AML-193 (cell line): ENCODE measurements at places on chromosomes 11 and 22.

DNA sequence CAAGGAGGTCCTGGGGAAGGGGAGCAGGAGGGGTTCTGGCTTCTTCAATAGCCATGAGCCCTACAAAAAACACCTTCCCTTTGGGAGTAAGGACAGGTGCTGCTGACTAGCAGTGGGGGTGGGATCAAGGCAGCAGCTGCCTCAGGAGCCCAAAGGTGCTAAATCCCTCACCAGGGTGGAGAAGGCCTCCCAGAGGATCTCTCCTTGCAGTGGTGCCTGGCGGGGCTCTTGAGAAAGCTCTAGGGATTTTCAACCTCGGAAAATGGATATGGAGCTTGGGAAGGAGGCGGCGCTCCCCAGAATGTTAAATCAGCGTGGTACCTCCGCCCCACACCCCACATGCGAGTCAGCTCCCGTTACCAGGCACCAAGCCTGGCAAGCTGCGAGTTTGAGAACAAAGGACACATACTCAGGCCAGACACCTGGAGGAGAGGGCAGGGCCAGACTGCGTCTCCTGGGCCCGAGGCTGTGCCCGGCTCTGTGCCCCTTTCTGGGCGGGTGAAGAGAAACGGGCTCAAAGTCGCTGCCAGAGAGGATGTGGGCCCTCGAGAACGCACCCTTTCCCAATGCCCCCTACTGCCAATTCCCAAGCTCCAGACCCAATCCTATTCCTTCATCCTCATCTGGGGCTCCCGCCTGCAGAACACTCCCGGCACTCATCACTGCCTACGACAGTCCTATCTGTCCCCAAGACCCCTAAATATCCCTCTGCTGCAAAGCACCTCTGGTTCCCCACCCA lies 139.0 kb downstream of the BRD1 start:
- DNase-seq: no peak

GRCh38 chr22:36982136-36982535 lies 37.1 kb downstream of the TST start:
- DNase-seq: no peak

GRCh38 chr11:72460091-72460647 lies 25.8 kb upstream of the CLPB start:
- no peak for DNase-seq

- DNase-seq: no peak
Measured at GRCh38 chr22:25027959-25028840, 75.7 kb downstream of the KIAA1671 start.

DNA sequence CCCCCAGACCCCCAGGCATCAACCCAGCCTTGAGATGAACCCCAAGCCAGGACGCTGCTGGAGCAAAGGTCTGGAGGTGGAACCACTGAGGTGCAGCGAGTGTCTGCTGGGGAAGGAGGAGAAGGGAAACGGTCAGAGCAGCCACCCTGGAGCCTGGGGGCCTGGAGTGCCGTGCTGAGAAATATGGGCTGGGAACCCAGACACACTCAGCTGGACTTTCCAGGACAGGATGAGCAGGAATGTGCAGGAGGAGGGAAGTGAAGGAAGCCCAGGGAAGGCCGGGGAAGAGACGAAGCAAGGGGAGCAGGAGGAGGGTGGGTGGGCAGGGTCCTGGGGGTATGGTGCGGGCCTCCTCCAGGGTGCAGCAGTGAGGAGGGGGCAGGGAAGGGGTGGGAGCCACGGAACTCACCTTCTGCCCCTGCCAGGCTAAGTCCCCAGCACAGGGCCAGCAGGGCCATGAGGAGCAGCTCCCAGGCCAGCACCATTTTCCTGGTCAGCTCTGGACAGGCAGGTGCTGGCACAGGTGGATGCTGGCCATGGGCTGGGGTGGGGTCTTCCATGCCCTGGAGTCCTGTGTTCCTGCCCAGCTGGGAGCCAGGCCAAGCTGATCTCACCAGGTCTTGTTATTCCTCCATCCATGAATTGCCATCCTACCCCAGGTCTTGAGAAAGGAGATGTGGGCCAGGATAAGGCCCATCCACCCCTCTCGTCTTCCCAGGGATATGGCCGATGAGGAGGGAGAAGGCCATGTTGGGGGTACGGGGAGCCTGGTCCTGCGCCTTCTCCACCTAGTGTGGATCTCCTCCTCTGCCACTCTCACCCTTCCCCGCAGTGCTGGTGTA lies 40.0 kb downstream of the CSF2RB start:
- DNase-seq: no peak

DNA sequence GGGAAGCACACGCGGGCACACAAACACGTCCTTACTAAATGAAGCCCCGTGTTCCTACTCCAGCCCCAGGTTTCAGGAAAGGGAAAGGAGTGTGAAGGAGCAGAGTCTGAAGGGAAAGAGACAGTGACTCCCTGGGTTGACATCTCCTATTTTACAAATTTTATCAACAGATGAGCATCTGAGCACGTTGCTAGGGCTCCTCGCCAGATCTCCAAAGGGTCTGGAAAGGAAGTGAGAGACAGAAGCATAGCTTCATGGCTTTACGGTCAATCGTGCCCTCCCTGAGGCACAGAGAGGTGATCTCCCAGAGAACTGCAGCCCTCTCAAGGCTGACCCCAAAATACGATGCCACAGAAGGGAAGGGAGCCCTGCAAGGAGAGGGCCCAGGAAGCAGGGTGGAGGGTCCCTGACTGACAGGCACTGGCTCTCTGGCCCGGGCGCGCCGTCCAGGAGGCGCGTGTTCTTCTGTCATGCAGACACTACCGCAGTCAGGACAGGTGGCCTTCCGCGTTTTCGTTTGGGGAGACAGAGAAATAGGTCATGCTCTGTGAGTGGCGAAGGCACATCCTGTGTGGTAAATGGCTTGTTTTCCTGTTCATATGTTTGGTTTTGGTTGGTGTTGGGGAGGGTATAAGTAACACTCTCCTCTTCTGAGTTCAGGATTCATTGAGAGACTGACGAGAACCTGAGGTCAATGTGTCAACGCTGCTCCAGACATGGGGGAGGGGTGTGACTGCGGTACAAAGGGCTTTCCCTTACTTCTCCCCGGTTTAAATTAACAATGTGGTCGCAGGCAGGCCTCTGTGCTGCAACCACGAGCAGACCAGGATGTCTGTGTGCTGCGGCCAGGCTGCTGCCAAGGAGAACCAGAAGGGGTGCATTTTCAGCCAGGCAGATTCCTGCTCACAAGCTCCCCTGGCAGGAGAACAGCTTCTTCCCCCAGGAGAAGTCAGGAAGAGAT lies 813.3 kb downstream of the OPCML start:
- DNase-seq: no peak

- no peak for DNase-seq
Measured at GRCh38 chr11:9672288-9672916, 8.5 kb downstream of the SWAP70 start.

DNA sequence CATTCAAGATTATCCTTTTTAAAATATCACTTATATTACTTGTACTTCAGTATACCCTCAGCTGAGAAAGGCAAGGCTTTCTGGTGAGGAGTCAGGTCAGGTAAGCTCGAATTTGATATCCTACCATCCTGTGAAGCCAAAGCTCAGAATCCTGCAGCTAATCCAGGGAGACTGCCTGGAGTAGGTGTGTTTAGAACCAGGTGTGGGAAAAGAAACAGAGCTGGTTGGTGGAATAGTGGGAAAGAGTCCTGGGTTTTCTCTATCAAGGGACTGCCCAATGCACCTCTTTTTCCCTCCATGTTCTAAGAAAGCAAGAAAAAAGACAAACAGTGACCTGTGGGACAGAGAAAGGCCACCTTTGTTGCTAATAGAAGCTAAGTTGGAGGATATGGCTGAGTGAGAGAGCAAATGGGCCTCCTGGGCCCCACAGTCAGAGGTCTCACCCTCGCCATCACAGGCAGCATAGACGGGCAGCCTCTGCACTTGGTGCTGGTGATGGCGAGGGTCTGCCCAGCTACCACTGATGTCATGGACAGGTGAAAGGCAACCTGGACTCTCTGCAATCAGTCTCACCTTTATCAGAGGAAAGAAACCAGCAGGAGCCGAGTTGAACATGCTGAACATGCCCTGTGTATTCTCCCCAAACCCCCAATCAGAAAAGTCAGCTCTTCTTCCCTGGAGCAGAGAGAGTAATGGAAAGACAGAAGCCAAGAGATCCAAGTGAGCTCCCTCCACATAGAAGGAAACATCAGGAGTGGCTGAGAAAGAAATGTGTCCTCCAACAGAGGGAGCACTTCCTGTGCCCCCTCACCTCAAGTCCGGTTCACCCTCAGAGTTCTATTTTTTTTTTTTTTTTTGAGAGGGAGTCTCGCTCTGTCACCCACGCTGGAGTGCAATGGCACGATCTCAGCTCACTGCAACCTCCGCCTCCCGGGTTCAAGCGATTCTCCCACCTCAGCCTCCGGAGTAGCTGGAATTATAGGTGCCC lies 491.3 kb downstream of the BUD13 start:
- no peak for DNase-seq

DNA sequence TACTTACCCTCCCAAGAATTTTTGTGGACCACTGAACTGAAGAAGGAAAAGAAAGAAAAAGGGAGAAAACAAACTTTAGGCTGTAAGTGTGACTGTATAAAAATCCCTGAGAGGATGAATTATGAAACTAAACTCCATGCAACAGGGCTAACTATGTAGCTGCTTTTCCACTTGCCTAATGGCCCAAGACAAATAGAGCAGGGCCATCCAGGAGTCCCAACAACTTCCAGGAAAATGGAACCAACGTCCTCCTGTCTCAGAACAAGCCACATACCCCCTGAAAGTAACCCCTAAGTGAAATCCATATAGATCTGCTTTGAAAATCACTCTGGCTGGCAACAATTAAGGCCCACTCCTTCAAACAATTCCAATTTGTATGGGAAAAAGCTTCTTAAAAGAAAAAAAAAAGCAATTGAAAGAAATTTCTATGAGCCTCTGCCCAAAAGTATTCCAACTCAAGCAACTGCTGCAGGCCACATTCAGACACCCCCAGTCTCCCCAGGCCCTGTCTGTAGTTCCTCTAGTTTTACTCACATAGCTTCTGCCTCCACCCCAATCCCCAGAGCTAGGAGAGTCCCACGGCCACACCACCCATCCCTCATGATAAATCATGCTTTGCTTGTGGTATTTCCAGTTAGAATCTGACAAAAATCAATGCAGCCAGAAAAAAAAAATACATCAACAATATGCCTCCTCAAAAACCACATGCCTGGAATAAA lies 12.7 kb downstream of the RBFOX2 start:
- DNase-seq: no peak

- no peak for DNase-seq
Measured at GRCh38 chr11:29306527-29306926, 710.3 kb downstream of the KCNA4 start.

DNA sequence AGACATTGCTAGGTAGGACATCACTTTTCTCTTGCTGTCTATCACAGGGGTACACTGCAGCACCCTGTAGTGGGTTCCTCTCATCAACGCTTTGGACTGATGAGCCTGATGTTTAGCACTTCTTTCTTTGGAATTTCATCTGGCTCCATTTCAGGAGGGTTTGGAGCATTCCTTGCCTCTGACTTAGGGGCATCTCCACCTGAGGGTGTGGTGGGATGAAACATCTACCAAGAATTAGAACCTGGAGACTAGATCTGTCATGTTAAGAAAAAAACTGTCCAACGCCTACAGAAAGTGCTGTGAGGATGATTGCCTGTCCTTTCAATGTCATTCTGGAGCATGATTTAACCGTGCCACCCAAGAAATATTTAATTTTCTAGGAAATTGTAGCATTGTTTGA lies 648.4 kb downstream of the ETS1 start:
- no peak for DNase-seq

DNA sequence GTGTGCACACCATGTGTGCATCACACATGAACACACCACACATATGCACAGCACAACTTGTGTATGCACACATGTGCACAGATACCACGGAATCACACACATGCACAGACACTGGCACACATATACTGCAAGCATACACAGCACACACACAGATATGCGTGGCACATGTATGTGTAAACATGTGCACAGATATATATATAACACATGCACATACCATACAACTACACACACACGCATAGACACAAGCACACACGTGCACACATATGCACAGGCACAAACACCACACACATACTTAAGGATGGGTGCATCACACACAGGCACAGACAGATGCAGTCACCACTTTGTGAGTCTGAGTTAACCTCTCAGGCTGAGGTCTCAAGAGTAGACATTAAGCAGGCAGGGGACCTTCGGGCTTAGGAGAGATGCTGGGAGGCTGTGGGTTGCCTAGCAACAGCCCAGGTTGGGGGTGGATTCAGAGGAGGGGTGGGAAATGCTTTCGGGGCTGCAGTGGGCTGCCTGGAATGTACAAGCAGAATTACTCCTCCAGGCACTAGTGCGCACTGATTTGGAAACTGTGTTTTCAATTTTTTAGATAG lies 82.9 kb downstream of the MYO18B start:
- no peak for DNase-seq

DNA sequence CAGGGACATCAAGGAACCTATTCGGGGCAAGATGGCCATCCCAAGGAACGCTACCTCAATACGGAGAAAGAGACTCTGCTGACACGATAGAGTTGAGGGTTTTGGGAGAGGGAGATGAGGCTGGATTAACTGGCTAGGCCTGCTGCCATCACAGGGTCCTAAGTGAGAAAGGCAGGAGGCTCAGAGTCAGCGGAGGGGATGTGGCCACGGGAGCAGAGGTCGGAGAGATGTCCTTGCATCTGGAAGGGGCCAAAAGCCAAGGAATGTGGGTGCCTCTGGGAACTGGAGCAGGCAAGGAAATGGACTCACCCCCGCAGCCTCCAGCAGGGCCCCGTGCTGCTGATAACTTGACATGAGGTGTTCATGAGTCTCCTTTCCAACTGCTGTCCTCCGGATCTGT lies 31.0 kb upstream of the RFPL3 start:
- no peak for DNase-seq

DNA sequence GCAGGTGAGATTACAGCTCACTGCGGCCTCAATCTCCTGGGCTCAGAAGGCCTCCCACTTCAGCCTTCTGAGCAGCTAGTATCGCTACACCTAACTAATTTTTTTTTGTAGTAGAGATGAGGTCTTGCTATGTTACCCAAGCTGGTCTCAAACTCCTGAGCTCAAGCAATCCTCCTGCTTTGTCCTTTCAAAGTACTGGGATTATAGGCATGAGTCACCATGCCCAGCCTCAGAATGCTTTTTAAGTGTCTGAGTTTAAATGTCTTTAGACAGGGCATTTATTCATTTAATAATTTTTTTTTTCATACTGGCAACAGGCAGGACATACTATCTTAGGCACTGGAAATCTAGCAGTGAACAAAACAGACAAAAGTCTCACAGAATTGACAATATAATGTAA lies 27.7 kb downstream of the LRP4 start:
- DNase-seq: no peak

DNA sequence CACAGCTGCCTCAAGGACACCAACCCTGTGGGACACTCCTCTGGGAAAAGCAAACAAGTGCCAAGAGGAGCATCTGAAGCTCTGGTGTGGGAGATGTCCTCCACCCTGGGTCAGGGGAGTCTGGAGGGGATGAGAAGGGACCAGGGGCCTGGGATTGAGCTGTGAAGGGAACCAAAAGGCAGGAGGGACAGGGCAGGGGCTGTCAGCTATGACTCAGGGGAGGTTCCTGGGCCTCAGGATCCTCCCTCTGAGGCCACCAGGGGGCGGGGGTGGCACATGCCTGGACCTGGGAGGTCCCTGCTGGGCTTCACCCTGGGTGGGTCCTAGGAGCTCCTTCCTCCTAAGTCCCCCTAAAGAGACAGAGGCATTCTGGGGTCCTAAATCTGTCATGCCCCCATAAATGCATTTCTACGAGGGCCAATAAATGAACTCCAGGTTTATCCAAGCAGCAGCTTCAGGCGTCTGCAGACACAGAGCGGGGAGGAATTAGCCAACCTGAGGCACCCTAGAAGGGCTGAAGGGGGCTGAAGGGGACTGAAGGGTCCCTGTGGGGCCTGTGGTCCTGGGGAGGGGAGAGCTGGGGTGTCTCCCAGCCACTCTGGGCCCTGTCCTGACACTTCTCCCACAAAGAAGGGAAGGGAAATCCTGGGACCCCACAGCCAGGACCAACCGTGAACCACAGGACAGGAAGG lies 31.9 kb upstream of the IGLL5 start:
- peak; percentile 2 for DNase-seq
